ENCODE measurements at places on chromosomes 6 and 20.

GRCh38 chr6:90646940-90647339, 60.1 kb upstream of the MAP3K7 start:
- DNase-seq, result no peak

DNA sequence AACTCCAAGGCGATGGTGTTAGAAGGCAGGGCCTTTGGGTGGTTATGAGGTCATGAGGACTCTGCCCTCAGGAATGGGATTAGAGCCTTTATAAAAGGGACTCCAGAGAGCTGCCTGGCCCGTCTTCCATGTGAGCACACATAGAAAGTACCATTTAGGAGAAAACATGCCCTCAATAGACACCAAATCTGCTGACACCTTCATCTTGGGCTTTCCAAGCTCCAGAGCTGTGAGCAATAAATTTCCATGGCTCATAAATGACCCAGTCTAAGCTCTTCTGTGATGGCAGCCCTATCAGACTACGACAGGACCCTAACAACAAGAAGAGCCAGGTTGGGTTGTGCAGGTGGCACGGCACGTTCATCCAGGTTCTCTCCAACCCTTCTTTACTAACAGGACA, 189.5 kb downstream of the CDH4 start:
- DNase-seq, result no peak

DNA sequence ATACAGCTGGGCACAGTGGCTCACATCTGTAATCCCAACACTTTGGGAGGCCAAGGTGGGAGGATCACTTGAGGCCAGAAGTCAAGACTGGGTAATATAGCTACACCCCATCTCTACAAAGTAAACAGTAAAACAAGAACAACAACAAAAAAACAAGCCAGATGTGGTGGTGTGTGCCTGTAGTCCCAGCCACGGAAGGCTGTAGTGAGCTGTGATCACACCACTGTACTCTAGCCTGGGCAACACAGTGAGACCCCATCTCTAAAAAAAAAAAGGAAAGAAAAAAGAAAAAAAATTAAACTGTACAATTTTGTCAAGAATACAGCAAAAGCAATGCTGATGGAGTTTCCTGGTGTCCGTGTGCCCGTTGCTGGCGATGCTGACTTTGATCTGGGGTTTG, 47.2 kb upstream of the SLCO4A1 start:
- DNase-seq, result no peak

- DNase-seq, result no peak
Observed at GRCh38 chr6:40042232-40042631, 108.0 kb upstream of the MOCS1 start.

GRCh38 chr20:48791666-48792071, 36.1 kb downstream of the PREX1 start:
- no peak for DNase-seq

DNA sequence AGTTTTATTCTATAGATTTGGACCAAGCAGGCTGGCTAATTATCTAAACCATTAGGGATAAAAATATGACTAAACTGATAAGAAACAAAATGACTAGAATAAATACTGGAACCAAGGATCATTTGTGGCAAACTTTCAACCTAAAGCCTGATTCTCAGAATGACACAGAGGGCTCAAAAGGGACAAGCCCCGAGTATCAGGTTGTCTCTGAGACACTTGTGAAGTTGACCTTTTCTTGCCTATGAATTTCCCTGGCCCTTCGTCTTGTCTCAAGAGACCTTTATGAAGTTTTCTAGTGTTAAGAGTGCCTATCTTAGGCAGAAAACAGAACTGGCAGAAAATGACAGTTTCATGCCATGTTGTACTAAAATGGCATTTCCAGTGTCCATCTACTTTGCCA, 68.3 kb downstream of the IMPG1 start:
- no peak for DNase-seq

DNA sequence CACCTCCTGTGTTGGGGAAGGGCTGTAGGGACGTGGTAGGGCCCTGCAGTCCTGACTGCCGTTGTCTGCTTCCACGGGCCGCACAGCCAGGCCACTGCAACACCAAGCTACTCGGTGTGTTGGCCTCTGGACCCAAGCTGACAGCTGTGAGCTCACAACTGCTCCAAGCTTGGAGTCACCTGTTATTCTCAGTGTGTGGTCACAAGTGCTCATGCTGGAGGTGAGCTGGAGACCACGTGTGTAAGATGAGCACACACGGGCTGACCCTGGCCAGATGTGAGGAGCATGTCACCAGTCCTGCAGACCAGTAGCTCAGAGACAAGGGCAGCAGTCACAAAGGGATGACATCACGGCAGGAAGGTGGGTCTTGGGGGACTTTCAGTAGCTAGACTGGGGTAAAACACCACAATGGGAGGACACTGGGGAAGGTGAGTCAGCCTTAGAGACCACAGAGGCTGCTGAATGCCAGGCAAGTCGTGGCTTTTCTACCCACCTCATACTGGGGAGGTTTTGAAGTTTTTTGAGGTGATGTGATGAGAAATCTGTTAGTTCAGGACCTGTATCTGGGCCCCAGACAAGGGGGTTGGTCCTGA, 87.3 kb downstream of the FAM120B start:
- DNase-seq, result no peak

DNA sequence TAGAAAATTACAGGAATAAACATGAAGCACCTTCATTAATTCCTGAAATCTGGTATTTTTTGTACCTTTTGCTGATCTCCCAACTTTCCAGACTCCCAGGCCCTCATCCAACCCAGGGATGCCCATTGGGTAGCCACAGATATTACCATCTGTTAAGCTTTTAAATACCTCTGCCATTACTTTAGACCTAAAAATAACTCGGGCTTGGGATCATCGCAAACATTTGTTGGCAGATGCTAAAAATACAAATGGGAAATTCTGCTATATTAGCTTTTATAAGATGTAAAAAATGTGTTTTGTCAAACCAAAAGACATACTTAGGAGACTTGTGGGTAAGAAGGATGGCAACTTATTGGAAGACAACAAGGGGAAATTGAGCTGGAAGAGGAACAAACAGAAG, 376.1 kb downstream of the CENPW start:
- DNase-seq, result no peak

DNA sequence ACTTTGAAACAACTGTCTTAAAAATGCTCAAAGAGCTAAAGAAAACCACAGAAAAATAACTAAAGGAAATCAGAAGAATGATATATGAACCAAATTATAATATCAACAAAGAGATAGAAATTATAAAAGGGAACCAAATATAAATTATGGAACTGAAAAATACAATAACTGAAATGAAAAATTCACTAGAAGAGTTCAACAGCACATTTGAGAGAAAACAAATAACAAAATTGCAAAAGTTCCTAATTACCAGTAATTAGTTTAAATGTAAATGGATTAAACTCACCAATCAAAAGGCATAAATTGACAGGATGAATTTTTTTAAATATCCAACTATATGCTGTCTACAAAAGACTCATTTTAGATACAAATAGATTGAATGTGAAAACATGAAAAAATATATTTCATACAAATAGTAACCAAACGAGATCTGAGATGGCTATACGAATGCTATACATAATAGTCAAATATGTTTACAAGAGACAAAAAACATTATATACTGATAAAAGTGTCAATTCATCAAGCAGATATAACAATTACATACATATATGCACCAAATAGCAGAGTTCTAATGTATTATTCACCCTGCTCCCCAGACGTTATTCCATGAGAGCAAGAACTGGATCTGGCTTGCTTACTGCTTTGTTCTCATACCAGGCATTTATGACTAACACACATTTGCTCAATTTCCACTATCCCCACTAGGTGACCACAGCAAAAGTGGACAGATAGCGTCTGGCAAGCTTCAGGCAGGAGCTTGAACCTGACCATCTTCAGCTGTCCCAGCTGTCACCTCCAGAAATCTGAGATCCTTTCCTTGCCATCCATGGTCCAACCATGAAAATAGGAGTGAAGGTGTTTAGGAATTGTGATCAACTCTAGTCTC, 72.4 kb upstream of the SIRPA start:
- DNase-seq, result no peak

DNA sequence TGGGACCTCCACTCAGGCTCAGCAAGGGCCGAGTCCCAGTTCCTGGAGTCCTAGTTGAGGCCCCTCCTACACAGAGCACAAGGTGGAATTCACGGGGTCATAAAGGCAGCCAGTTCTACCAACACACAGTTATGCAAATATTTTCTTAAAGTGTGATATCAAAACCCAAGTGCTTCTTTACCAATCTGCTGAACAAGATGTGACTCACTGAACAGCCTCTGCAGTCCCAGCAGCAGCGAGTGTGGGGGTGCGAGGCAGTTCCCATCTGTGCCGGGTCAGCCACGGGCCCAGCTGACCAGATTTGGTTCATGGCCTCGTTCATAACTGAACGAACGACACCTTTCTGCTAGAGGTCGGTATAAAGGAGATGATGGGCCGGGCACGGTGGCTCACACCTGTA, 4.5 kb upstream of the TCEA2 start:
- DNase-seq, result no peak

All from C1 segment of cervical spinal cord (tissue), 14 donors.